Non-pigmented ciliary epithelial cell (primary cell): ENCODE measurements at places on chromosomes 3 and 15.
A peak's percentile ranks its signal among the peaks of the same experiment; 100 is the strongest.

DNA sequence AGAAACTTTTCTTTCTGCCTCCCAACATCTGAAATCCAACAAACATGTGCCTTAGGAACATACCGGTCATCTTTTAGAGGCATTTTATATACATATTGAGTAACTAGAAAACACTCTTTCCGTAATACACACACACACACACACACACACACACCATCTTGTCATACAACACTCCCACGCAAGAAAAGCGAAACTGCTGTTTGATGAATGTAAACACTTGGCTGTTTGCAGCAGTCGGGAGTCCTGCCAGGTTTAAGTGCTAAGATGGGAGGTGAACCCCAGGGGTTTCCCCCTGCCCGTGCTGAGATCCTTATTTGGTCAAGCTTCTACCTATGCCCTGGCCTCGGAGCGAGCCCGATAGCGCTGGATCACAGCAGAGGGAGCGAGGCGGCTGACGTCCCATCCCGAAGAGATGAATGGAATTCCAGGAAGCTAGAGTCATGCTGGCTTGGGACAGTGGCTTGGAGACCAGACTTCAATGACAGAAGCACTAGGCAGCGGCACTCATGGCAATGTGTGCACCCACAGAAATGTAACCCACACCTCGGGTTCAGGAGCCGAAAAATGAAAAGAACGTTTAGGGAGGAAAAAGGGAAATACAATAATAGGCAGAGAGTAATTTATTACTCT lies 1.3 kb upstream of the THBS1 start:
- peak; percentile 89 for DNase-seq

- no peak for DNase-seq
Measured at GRCh38 chr3:100113723-100114412, 433 bp downstream of the FILIP1L start.

- DNase-seq = no peak
Measured at GRCh38 chr15:65362491-65362890, 15.3 kb downstream of the IGDCC3 start.

DNA sequence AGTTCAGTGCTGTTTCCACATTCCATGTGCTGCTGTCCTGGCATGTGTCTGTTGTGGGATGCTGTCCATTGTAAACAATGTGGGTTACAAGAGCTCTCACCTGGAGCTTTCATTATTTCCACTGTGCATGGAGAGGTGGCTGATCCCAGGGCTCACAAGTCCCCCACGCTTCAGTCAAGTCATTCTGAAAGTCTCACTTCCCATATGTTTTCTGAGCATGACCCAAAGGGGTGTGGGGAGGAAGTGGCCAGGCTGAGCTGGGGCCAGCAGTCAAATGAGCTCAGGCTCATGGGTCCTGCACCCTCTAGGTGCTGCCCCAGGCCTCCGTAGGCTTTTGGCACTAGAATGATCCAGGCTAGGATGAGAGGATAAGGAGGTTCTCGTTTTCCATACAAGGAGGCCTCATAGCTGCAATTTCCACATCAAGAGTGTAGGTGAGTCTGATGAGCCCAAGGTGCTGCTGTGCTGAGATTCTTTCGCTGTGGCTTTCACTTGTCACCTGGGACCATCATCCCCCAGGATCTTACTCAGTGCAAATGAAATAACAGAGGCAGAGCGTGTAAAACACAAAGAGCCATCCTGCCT lies 22.0 kb downstream of the STARD5 start:
- no peak for DNase-seq

GRCh38 chr3:185680231-185680630 lies 94.1 kb downstream of the SENP2 start:
- no peak for DNase-seq

GRCh38 chr3:176375519-176375918 lies 821.8 kb downstream of the TBL1XR1 start:
- DNase-seq = no peak

DNA sequence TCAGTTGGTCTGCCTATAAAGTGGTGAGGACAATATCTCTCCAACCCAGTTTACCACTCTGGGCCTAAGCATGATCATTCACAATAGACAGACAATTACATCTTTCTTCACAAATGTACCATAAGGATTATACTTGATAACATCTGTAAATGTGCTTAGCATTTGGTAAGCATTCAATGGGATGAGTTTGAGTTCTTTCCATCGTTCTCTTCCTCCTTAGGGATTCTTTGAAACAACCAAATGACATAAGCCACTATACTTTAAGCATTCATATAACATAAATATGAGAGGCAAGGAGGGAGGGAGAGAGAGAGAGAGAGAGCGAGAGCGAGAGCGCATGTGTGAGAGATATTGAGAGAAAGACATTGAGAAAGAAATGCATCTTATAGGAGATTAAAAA lies 303.3 kb upstream of the CBLB start:
- DNase-seq = no peak

DNA sequence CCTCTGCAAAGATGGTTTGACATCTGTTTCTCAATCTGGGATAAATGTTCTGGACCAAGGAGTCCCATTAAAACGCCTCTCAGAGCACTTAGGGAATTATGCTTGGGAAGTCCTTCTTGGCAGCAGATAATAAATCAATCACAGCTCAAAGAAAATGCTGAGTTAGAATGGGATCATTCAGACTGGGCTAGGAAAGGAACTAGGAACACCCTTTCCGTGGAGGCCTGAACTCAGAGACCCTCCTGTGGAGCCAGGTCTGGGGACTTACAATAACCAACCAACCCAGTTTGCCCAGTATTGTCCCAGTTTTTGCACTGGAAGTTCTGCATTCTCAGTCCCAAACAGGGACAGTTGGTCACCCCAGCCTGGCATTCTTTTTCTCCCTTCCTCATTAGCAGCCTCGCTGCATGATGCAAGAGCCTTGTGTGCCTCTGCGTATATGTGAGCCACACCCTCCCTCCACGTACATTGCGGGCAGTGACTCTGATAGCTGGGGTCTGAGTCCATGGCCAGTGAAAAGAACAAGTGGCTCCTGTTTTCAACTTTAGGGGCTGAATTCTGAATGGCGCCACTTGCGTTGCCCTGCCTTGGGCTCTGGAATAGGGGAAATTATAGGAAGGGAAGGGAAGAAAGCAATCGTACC lies 88.7 kb downstream of the SEMA5B start:
- DNase-seq = no peak

DNA sequence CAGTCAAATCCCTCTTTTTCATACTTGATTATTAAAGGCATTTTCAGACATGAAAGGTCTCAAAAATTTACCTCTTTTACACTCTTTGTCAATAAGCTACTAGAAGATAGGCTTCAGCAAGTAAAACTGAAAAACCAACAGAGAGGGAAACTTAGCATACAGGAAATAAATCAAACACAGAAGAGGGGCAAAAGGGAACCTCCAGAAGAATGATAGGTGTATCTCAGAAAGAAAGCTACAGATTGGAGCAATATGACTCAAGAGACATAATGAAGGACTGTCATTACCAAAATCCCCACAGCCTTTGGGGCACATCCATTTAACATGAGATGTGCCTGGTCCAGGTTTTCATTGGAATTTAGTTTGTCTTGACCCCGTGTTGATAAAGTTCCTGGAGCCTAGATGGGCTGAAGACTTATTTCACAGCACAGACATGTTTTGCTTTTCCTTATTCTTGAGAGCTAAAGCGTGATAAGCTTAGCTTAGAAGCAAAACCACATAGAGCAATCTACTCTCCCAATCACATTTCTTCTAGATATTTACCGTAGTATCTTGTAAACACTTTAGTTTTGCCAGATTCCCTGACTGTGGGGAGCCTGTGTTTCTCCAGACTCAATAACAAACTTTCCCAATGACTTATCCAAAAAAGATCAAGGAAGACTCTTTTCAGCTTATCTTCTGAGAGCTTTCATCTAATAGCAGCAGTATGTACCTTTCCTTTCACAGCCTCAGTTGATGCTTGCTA lies 11.7 kb downstream of the LRRFIP2 start:
- no peak for DNase-seq

GRCh38 chr15:74262625-74263024 lies 26.5 kb downstream of the CCDC33 start:
- DNase-seq = no peak

DNA sequence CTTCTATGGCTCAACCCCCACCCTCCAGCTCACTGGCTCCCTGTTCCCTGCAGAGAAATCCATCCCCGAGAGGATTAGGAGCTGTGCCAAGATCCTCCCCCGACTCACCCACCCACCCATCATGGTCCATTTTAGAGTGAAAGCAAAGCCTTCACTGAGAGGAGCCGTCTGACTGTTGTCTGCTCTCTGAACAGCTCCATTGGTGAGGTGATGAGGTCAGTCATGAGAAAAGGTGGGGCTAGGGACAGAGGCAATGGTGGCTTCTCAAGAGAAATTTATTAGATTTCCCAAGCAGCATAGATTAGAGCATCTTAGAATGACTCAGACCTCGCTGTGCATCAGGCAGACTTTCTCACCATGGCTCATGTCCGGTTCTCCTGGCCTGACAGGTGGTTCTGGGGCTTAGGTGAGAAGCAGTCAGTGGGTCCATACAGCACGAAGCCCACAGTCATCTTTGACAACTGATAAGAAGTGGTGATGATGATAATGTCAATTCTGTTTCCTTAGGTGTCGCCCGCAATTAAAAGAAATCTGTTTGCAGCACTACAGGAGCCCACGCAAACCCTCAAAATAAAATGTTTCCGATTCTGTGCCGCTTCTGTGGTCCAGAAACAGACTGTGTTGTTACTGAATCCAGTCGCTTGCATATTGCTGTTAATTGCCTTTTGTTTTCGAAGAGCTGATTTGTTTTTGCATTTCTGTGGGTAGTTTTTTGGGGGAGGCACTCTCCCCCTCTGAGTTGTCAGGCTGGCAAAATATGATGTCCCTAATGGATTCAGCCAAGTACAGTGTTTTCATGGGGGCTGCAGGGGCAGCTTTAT lies 24.8 kb upstream of the RHO start:
- no peak for DNase-seq

DNA sequence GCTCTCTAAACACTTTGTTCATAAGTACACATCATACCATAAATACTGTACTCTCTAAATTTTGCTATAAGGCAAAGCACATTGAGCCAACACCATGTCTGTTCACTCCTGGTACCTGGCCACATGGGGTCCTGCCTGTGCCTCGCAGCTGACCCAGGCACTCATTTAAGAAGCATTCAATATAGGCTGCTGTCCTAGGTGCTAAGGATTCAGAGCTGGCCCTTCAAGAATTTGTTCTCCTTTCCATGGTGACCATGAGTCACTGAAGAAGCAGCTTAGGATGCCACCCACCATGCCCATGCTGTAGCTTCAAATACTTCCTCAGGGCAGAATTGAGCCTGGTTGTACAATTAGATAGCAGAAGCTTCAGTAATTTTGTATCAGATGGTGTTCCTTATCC lies 119.2 kb upstream of the ZBED2 start:
- no peak for DNase-seq

DNA sequence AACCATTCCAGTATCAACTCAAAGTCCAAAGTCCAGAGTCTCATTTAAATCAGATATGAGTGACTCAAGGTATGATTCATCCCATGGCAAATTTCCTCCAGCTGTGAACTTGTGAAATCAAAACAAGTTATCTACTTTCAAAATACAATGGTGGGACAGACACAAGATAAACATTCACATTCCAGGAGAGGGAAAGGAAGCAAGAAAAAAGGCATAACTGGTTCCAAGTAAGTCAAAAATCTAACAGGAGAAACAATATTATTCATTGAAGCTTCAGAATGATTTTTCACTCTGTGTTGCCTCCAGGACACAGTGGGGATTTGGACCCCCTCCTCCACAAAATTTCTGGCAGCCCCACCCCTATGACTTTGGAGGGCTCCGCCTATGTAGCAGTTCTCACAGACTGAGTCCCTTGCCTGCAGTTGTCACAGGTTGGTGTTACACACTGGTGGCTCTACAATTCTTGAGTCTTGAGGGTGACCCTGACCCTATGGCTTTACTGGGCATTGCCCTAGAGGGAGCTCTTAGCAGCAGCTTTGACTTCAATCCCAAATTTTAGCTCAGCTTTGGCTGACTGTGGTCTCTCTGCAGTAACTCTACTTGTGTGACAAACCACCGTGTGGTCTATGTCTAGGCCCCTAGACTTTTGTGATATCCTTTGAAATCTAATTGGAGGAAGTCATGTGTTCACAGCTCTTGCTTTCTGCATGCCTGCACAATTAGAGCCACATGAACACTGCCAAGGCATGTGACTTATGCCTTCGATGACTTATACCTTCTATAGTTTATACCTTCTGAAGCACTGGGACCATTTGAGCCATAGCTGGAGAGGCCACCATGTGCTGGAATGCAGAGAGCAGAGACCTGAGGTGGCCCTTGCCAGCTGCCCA lies 644.2 kb downstream of the GRM7 start:
- peak; percentile 88 for DNase-seq

GRCh38 chr3:138609898-138610266 lies 1.3 kb downstream of the FAIM start:
- DNase-seq = no peak

- no peak for DNase-seq
Measured at GRCh38 chr3:99483841-99484240, 154.6 kb upstream of the COL8A1 start.

DNA sequence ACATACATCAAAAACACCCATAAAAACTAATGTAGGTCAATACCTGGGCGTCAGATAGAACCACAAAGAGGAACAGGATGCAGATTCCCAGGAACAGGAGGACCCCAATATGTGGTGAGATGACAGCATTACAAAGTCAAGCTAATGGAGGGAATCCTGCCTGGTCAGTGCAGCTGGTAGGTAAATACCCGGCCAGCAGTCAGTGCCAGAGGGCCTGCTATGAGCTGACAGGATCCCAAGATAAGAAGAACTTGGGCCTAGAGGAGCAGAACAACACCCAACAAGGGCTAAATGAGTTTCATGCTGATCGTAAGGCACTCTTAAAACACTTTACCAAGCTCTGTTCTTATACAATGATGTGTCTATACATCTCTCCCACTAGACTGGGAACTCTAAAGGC lies 61.2 kb upstream of the KCNMB2 start:
- no peak for DNase-seq

- peak; percentile 55 for DNase-seq
Measured at GRCh38 chr3:38985581-38985980, 66.2 kb downstream of the SCN11A start.

DNA sequence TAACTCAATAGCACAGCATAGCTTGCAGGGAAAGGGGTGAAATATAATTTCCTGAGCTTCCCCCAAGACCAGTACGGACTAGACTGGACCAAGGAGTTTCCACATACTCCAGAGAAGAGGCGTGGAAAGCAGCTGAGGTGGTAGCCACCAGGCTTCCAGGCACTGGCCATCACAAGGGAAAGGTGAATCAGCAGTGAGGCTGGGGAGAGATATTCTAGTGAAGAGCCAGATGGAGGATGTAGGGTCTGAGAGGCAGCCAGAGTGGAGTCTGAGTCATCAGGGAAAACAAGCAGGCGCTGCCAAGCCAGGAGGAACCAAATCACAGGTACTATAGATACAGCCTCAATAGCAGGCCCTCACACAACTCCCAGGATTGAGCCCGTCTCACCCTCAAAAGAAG lies 9.6 kb upstream of the RASA2 start:
- DNase-seq = peak; percentile 79

DNA sequence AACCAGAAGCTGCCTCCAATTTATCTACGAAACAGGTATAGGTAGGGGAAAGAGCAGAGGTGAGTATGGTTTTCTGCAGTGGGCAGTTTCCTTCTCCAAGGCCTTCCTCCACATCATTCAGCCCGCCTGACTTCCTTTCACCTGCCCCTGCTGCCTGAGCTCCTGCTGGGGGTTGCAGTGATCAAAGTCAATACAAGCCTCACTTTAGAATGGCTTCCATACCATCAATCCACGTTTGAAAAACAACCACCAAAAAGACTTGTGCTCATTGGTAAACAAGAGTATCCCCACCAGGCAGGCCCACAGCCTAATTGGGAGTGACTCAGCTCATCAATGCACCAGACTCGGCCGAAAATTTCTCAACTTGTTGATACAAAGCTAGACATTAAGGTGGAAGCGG lies 159.9 kb downstream of the MAGI1 start:
- no peak for DNase-seq
